ENCODE measurements at places on chromosomes 13 and 19.

- DNase-seq = no peak
Measured at GRCh38 chr19:35861640-35862160, 5.0 kb downstream of the KIRREL2 start.

- no peak for DNase-seq
Measured at GRCh38 chr13:37360556-37360955, 238.0 kb downstream of the POSTN start.

- DNase-seq = peak; percentile 39
Measured at GRCh38 chr19:412356-413355, 3.7 kb upstream of the C2CD4C start.

DNA sequence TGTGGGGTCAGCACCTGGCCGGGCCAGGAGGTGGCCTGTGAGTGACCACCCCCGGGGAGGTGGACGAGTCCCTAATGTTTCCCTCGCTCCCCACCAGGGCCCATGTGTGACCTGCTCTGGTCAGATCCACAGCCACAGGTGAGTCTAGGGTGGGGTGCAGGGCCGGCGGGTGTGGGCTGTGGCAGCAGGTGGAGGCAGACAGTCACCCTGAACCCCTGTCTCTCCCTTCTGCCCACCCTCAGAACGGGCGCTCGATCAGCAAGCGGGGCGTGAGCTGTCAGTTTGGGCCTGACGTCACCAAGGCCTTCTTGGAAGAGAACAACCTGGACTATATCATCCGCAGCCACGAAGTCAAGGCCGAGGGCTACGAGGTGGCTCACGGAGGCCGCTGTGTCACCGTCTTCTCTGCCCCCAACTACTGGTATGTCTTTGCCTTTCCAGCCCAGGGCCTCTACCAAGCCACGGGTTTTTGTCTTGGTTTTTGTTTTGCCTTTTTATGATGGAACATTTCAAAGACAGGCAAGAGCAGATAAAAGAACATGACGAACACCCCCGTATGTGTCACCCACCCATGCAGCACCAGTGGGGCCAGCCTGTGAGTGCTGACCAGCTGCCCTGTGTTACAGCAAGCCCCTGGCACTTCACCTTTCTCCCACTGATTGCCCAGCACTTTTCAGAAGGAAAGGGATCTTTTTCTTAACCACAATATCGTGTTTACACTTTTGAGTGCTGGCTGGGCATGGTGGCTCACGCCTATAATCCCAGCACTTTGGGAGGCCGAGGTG lies 24.9 kb downstream of the CCDC8 start:
- no peak for DNase-seq

DNA sequence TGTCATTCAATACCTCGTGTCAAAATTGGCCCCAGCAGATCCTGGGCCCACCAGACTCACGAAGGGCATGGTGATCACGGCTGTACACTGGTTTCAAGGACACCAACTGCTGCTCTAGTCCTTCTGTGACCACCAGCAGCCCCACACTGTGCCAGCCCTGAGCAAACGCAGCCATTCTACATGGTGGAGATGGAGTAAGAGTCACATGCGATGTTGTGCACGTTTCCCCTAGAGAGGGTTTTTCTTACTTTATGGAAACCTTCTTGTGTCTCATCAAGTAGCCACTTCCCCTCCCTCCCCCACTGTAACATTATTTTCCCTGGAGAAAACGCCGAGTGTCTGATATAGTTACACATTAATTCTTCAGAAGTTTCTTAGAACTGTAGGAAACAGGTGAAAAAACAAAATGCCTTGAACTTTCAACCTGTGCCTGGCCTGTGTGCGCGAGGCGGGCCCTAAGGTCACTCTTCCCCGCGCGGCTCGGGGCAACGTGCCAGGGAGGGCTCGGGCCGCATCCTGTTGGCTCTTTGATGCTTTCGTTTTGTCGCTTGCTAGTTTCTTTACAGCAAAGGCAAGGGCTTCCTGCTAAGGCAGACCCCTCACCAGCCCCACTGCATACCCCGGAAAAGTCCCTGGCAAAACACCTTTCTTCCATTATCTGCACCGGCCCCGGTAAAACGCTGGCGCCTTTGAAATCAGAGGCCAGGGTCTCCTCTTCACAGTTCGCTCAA lies 44.6 kb downstream of the GGACT start:
- DNase-seq = no peak

DNA sequence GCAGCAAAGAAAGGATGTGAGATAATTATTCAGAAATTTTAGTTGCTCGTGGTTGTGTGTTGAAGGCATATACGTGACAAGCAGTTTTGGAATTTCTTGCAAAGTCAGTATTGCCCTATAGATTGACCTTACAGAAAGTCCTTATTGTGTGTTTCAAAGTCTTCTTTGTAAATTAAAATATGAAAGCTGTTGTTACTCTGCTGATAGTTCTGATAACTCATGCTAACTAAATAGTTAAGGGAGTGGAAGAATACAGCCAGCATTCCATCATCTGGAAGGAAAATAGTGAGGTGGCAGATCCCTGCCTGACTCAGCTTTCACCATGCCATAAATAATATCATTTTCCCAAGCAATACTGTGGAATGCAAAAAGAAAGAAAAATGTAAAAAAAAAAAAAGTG lies 27.2 kb downstream of the WASF3 start:
- DNase-seq = no peak

GRCh38 chr13:110913322-110914080 lies 1.4 kb downstream of the ANKRD10 start:
- DNase-seq = no peak

- DNase-seq = no peak
Measured at GRCh38 chr19:13010992-13011652, 15.8 kb downstream of the NFIX start.

DNA sequence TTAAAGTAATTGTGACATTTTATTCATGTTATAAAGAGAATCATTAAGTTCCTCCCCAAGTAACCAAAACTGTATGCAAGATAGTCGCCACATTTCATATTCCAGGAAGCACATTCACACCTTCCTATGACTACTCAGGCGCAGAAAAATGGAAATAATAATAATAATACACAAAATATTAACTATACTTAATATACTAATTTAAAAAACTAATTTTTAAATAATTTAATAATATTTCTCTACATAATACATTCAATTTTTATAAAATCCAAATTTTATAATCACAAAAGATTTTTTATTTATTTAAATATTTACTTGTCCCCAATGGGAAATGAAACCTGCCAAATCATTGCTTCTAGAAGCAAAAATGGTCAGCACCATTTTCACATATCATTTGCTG lies 797.4 kb upstream of the GPC6 start:
- DNase-seq = no peak

DNA sequence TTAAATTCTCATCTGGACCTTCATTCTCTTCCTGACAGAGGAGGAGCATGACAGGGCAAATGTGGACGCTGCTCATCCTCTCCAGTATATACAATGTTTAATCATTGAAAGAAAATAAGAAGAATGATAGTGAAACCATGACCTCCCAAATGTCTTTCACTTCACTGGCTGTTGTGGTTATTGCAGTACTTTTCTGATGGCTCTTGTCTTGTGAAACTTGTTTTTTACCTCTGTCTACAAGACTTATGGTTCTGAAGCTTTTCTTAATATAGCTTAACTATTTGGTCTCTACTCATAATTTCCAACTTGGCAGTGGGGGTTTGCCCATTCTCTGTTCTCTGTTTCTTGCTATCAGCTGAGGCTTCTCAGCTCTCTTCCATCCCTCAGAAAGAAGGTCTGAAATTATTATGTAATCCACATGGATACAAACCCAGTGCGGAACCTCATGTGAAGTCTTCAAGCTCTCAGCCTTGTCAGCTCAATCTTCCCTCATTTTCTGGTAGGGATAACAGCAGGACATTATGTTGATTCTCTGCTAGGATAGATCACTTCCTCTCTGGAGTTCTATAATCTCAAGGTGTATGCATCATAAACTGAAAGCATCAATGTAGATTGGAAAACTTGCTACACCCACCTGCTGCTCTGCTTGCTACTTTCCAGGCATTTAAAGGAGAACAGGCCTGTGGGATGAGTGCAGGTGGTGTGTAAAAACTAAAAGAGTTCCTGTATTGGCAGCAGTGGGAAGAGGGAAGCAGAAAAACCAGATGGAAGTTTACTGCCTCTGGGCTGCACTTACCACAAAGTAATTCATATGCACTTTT lies 250.3 kb upstream of the HTR2A start:
- DNase-seq = no peak

- DNase-seq = no peak
Measured at GRCh38 chr19:15488489-15489226, 9.4 kb upstream of the PGLYRP2 start.

GRCh38 chr13:32791545-32792172 lies 205.4 kb downstream of the PDS5B start:
- no peak for DNase-seq

- DNase-seq = peak; percentile 83
Measured at GRCh38 chr19:41998246-41999020, 4.4 kb upstream of the ATP1A3 start.

DNA sequence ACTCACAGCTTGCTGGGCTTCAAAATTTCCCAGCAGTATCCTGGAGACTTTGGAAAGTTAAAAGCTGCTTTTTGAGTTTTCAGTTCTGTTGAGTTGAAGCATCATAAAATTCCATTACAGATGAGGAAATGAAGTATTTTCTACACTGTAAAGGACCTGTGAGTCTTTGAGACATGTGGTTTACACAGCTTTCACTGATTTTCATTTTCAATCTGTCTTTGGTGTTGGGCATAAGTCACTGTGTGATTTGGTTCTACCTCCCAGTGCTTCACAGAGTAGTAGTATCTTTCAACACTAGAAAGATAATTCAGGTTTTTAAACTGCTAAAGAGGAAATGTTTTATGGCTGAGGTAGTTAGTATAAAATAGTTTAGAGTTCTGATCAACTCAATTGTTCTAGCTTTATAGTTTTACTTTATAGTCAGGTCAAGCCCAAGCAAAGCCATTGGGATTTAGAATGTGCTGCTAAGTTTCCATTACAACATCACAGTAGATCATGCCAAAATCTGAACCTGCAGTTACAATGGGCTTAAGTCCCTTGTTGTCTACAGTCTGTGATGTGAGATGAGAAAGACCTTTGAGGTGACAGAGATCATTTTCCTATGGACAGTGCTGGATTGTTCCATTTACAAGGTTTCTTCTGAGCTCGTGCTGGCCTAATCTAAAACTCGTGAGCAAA lies 161.6 kb downstream of the FLT1 start:
- no peak for DNase-seq

DNA sequence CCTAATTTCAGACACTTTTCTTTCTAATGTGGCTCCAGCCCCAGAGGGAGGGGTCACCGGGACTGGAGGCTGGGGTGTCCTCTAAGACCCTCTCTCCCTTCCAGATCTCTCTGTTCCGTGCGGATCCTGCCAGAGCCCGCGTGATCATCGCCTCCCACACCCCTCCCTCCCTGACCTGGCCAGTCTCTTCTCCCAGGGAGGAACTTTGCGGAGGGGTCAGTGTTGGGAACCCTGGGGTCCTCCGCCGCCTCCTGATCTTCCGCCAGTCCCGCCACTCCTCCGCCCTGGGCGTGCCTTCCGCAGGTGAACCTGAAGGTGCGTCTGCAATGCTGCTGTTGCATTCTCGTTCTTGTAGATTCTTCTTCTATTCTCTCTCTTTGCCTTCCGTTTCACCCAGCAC lies 9.1 kb downstream of the SOX21 start:
- no peak for DNase-seq

DNA sequence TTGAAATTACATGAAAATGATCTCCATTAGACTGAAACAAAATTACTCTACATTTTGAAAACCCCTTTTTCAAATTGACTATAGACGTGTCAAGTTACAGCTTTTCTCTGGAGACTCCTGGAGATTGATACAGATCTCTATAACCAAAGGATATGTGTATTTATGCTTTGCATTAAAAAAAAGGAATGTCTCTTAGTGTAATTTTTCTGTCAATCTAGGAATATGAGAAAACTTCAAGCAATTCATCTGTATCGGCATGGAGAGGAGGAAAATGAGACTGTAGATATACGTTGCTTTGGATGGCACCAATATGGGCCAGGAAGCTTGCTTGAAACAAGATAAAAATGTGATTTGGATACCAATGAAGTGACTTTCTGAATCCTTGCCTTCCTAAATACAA lies 286.6 kb downstream of the PCDH9 start:
- DNase-seq = no peak

DNA sequence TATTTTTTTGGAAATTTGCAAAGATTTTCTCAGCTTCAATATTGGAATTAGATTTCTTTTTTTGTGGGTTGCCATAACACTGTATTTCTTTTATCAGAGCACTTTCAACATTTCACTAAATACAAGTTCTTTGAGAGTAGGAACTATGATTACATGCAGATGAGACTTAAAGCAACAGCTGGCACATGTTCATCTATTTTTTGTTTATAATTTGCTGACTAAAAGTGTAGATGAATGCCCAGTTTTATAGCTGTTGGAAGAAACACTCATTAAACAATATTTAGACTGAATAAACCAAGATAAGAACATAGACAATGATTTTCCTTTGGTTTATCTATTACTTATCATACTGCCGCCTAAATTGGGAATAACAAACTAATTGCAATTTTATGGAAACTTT lies 803.0 kb upstream of the KLHL1 start:
- no peak for DNase-seq

- DNase-seq = peak; percentile 34
Measured at GRCh38 chr19:6740589-6741343, 1.3 kb downstream of the TRIP10 start.

GRCh38 chr19:48533770-48534169 lies 18.2 kb upstream of the SULT2B1 start:
- DNase-seq = no peak

Data from HEK293T (cell line).